ENCODE measurements at places on chromosomes 12 and 14.

DNA sequence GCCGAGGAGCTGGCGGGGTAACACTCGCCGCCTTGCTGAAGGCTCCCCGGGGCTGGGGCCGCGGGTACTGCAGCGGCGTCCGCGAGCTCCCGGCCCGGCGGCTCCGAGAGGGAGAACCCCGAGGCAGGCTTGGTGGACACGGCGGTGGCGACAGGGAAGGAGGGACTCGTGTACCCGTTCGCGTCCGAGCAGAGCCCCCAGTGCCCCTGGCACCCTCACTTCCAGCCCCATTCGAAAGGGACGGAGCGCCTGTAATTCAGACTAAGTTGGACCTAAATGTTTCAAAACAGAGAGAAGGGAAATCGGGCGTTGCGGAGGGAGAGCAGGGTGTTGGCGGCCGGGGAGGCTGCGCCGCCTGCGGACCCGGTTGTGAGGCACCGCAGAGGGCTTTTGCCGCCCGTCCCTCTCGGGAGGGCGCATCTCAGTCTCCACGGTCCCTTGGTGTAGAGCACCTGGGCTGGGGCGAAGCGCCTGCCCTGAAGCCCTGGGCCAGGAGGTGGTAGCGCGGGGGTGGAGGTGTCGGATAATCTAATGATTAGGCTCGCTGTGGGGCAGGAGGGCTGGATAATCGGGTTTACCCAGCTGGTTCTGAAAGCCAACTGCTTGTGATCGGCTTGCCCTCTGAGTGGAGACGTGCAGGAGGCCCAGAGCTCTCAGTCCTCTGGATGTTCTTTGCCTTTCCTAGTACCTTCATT is 771 bp downstream of the DAAM1 start:
- peak; percentile 3 for DNase-seq

DNA sequence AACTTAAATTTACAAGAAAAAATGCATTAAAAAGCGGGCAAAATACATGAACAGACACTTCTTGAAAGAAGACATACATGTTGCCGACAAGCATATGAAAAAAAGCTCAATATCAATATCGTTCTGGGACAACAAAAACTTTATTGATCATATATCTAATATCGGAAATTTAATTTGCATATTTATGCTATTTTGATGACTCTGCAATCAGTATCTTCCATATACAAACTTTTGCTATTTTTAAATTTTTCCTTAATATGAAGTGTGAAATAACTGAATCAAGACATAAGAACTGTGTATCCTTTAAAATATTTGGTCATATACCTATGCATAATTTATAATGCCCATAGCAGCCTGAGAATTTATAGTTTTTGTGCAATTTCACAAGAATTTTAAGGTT is 224.6 kb downstream of the ALX1 start:
- DNase-seq, result no peak

DNA sequence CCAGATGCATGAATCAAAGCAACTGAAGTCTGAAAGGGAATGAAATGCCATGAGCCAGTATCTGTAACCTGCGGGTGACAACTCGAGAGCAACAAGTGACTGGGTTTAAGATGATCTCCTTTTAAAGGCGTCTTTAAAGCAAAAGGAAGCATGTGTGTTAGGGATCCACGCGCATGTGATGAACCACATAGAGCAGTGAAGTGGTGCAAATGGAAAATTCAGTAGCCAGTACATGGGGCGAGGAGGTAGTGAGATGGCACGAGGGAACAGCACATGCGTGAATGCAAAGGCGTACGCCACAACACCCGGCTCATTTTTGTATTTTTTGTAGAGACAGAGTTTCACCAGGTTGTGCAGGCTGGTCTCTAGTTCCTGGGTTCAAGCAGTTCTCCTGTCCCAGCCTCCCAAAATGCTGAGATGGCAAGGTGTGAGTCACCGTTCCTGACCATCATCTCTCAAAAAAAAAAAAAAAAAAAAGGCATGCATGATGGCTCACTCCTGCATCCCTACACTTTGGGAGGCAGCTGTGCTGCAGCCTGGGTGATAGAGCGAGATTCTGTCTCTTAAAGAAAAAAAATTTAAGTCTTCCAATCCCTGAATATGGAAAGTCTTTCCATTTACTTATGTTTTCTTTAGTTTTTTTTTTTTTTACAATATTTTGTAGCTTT is 24.6 kb upstream of the BCL7A start:
- DNase-seq, result no peak

- DNase-seq, result no peak
These were observed 615 bp downstream of the DDX51 start for GRCh38 chr12:132143336-132144071.

- no peak for DNase-seq
These were observed 18.6 kb downstream of the CHGA start for GRCh38 chr14:92941531-92941930.

- DNase-seq, result no peak
These were observed 65.2 kb upstream of the STK38L start for GRCh38 chr12:27178723-27179399.

DNA sequence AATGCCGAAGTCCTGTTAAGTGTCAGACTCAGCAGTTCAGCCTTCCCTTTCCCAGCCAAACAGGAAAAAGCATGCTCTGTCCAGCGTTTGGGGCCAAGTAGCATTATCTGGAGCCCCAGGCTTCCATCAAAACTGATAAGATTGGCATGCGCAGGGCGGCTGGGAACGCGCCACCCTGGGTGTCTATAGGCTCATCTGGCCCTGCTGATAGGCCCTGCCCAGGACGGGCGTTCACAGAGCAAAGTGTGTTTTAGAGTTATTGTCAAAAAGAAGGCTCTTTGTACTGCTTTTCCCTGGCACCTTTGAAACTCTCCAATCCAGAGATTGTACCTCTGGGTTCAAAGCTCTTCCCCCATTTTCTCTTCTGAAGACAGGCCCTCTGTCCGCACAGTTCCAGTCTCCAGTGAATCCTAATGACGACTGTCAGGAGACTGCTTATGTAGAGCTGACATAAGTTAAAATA is at the start of gene ART4:
TSS of gene ART4 (minus strand) at position 102 of the 463 bp plus-strand sequence. CDS start 413 bp downstream, outside the sequence.
- DNase-seq, result no peak

GRCh38 chr14:104968153-104968527 is 10.0 kb downstream of the AHNAK2 start:
- no peak for DNase-seq

Data from stimulated activated CD8-positive, alpha-beta memory T cell treated with anti-CD3 and anti-CD28 coated beads, Interleukin-4, amount 100 ng/mL, for 4 hours (primary cell).